ENCODE measurements at places on chromosomes 4 and X.

- DNase-seq, result no peak
Observed at GRCh38 chr4:156512622-156513021, 459.0 kb downstream of the PDGFC start.

DNA sequence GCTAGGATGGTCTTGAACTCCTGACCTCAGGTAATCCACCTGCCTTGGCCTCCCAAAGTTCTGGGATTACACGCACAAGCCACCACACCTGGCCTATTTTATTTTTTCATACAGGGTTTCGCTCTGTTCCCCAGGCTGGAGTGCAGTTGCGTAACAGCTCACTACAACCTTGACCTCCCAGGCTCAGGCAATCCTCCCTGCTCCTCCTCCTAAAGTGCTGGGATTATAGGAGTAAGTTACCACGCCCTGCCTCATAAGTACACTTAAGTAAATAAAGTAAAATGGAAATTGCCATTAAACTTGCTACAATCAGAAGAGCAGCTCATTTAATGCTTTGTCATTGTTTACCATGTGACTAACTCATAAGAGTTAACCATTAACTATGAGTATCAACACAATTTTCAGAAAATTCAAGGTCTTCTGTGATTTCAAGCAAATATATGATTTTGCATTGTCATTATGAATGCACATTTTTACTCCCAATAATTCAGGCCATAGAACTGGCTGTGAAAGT is 12.3 kb downstream of the UGDH start:
- no peak for DNase-seq

DNA sequence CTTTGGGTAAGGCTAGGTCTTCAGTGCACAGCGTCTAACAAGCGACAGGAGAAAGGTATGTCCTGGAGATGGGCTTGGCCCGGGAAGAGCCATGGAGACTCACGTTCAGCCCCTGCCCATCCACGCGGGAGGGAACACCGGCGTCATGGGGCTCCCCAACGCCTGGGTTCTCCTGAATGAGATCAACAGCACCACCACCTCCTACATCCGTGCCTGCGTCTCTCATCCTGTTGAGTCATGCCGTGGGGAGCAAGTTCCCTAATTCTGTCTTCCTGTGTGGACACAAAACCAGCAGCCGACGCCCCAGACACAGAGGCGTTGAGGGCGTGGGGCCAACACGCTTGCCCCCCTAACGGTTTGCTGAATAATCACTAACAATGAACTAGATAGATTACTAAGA is 20.1 kb upstream of the IL3RA start:
- DNase-seq, result peak; percentile 31

GRCh38 chr4:89904524-89904923 is 9.9 kb downstream of the MMRN1 start:
- no peak for DNase-seq

DNA sequence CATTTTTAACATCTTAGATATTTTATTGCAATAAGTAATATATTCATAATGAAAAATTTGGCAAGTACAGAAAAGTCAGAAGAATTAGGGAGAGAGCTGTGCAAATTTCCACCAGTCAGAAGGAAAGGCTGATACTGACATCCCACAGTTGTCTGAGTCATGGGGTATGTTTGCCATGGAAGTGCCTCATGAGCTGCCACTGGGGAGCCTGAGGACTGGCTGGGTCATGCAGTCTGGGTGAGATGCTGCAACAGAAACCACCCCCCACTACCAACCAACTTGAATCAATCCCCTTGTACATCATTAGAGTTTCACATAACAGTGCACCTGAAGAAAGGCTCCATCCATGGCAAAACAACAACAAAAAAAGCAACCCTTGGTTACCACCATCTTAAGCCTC is 45.2 kb upstream of the ENPP6 start:
- DNase-seq, result no peak

DNA sequence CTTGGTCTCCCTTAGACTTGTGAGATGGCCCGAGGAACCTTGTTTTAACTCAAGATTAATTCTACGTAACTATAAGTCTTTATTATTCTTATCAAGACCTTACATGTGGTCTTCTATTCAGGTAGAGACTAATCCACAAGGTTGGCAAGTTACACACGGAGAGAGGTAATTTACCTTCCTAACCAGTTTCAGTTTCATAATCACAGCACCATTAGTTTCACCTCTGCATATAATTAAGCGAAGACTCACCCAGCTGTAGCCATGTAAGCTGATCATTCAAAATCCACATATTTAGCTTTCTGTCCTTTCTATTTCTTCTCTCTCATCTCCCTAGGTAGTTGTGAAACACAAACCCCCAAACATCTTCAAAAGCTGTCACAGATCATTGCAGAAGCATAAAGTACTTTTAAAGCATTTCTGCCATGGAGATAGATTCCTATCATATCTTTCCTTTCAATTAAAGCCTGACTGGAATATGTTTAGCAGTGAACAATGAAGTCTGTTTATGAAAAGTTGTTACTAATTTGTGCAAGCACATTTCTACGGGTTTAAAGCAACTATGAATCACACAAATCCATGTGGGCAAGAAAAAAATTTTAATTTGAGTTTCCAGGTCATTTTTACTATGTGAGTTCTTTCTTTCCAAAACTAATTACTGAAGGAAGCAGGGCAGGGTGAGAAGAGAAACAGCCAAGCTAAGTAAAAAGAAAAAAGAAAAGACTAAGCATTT is 78.5 kb downstream of the BTC start:
- DNase-seq, result no peak

- DNase-seq, result no peak
Observed at GRCh38 chr4:73193659-73194058, 64.9 kb downstream of the ANKRD17 start.

- DNase-seq, result no peak
Observed at GRCh38 chr4:76963131-76963750, 13.7 kb downstream of the SEPTIN11 start.

DNA sequence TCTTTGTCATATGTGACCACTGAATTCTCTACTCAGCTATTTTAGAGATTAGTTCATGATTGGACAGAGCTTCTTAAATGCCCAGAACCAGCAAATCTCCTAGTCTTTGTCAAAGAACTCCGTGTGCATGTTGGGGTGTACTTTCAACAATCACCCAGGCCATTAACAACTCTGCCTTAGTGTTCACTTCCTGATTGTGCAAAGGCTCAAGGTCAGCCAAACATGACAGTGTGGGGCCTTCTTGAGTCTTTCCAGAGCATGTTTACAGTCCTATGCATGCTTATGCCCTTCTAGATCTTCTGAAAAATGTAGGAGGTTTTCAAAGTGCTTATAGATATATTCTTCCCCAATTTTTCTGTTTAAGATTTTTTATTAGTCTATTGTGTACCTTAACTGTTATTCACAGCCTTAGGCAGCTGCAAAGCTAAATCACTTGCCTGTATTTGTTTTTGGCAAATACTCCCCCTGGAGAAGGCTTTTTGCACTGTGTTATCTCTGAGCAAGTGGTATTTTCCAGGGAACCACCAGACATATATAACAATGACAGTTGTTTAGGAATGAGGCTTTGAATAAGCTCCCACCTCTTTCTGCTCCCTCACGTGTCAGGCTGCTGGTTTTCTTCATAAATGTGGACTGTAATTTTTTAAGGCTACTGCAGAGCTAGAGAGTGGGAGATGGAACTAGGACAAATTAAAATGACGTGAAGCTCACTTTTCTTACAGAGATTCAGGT is 24.0 kb upstream of the DRP2 start:
- no peak for DNase-seq
